Tongue (tissue), 3 donors: ENCODE measurements at places on chromosomes 7 and 10. TPM values are rescaled to one million over a fixed set of nuclear protein-coding genes. Genes with fewer than 3 reads are reported as not detected.

NACAD gene
- 5.1 TPM for total RNA-seq

GPNMB gene
- total RNA-seq, result 120 TPM

MKX gene
- 0.51 TPM for total RNA-seq

DNA sequence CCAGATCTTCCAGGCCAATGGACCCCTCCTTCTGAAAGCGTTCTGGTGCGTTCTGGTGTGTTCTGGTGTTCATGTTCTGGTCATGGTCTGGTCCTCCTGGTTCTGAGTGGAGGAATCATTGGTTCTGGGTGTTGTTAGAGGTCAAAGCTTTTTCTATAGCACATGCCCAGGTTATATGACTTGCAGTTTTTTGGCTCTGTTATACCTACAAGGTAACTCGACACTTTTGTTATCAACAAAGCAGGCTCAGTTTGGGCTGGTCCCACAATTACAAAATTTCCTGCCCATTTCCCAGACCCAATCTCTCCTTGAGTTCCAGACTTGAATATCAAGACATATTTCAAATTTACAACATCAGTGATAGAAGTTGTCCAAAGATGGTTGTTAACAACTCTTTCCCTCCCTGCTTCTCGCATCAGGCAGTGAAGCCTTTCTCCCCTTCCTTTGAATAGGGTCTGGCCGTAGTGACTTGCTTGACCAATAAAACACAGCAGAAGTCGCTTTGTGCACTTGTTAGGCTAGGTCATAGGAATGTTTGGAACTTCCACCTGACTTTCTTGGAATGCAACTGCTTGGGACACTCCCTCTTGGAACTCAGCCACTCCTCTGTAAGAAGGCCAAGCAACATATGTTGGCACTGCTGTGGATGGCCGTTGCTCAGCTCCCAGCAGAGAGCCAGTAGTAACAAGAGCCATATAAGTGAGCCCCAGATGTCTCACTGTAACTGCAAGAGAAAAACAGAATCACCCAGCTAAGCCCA is 83.1 kb upstream of the STEAP1B start:
- peak; percentile 81 for DNase-seq

DNA sequence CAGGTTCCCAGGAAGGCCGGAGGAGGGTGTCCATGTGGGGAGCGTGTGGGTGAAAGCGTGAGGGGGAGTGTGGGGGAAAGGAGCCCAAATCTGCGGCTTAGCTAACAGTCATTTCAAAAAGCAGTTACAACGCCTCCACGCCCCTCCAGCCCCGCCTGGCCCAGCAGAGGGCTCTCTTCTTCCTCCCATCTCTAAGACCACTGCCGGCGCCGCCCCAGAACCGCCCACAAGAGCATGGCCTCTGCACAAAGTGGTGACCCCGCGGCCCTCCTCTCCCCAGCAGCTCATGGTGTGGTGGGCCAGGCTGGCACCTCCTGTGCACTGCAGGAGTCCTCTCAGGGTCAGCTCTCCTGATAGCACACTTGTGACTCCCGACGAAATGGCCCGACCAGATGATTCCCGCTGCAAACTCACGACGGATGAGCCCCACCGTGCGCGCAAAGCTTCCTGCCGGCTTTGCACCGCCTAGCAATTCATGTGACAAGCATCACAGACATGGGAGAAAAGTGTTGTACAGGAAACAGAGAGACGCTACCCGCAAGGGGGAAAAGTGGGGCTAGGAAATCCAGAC is 12.4 kb upstream of the HUS1 start:
- peak; percentile 89 for DNase-seq

- no peak for DNase-seq
Observed at GRCh38 chr10:86301971-86302370, 64.6 kb downstream of the GRID1 start.
